Hematopoietic multipotent progenitor cell (in vitro differentiated cells): ENCODE measurements at places on chromosomes 6 and 20. TPM values are rescaled to one million over a fixed set of nuclear protein-coding genes. Genes with fewer than 3 reads are reported as not detected.

Gene PTCRA
- under 0.01 TPM for total RNA-seq

Gene SIRPG
- under 0.01 TPM for total RNA-seq

DNA sequence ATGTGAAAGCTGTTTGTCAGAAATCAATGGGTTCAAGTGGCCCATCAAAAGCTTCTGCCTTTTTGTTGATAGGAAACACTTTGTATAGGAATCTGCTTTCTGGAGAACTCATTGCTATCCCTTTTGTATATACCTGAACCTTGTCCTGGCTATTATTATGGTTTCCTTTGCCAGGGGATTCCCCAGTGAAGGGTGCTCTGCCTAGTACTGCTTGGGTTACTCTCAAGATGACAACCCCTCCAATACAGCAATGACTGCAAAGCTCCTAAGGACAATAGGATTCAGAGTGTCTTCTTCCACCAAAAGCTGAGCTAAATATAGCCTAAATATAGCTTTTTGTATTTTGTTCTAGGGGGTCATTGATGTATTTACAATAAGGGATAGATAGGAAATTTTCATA, 54.0 kb upstream of the PTPRK start:
- DNase-seq = no peak

- no peak for DNase-seq
These were observed 721.4 kb downstream of the RFPL4B start for GRCh38 chr6:113068570-113068969.

GRCh38 chr6:132936646-132937045, 122.3 kb downstream of the RPS12 start:
- DNase-seq = no peak

DNA sequence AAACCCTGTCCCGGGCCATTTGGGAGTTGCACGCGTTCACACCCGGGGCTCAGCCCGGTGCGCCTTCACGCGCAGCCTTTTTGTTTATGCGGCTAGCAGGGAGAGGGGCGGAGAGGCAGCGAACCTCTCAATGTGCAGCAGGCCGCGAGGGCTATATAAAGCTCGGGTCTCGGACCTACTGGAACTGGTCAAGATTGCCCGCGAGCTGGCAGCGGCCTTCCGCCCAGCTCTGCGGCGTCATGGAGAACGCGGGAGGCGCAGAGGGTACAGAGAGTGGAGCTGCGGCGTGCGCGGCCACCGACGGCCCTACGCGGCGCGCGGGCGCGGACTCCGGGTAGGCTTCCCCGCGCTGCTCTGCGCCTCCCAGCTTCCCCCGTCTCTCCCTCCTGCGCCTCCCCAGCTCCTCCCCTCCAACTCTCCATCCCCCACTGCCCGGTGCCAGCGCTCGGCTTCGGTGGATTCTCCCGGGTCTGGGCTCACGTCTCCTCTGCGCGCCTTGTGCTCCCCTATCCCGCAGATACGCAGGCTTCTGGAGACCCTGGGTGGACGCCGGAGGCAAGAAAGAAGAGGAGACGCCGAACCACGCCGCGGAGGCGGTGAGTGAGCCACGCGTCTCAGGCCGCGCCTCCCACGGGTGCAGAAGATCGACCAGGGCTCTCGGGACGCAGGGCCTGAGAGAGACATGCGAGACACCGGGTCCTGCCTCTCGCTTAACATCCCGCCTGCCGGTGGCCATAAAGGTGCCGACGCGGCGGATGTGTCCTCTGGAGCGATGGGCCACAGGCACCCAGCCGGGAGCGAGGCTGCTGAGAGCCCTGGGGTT, at the start of gene RIPPLY2:
Gene RIPPLY2, plus strand, starts transcription at position 183 of the 823 bp plus-strand sequence. Its CDS starts 57 bp downstream, at position 240.
- no peak for DNase-seq

- DNase-seq = no peak
These were observed 12.2 kb downstream of the ESF1 start for GRCh38 chr20:13772529-13772928.

DNA sequence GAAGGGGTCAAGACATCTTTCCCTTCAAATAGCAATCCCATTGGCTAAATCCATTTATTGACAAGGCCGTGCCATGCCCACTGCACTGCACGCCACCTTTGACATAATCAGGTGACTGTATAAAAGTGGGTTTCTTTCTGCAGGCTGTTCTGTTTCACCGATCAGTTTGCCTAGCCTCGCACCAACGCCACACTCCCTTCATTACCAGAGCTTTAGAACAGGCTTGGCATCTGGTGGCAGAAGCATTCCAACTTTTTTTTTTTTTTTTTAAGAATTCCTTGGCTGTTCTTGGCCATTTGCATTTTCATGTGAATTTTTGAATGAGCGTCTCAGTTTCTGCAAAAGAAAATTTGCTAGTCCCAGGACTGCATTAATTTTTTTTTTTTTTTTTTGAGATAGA, 78.1 kb downstream of the PPP1R3G start:
- DNase-seq = no peak
